Myocyte (in vitro differentiated cells): ENCODE measurements at places on chromosomes 7 and 10. TPM values are rescaled to one million over a fixed set of nuclear protein-coding genes. Genes with fewer than 3 reads are reported as not detected.

GRCh38 chr7:116598278-116598677 is 73.4 kb downstream of the CAV1 start:
- DNase-seq: peak; percentile 45

DNA sequence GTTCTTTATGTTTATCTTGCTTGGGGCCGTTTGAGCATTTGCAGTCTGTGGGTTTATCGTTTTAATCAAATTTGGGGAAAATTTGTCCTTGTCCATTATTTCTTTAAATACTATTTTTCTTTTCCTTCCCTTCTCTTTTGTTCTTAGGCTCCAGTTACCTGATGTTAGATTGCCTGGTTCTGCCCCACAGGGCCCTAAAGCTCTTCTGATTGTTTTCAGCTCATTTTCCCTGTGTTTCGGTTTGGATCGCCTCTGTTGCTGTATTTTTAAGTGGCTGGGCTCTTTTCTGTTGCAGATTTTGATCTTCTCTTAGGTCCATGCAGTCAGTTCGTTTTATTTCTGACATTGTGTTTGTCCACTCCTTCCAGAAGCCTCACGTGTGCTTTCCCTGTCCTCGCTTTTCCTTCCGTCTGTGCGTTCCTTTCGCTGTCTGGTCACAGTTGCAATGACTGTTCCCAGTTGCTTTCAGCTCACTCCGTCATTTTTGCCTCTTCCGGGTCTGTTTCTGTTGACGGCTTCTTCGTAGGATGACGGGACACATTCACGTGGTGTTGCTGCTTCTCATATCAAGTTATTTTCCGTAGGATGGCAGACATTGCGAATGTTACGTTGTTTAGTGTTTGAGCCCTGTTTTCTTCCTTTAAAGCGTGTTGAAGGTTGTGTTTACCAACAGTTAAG is 111.4 kb downstream of the INPP5A start:
- no peak for DNase-seq

- DNase-seq: no peak
Observed at GRCh38 chr7:3981281-3981680, 680.2 kb downstream of the SDK1 start.

The PRF1 gene
- total RNA-seq: not detected in 2 replicates

The LIPM gene
- total RNA-seq: not detected in 2 replicates

The SLC29A4 gene
- 4.4 and 4.8 TPM in 2 replicates for total RNA-seq

DNA sequence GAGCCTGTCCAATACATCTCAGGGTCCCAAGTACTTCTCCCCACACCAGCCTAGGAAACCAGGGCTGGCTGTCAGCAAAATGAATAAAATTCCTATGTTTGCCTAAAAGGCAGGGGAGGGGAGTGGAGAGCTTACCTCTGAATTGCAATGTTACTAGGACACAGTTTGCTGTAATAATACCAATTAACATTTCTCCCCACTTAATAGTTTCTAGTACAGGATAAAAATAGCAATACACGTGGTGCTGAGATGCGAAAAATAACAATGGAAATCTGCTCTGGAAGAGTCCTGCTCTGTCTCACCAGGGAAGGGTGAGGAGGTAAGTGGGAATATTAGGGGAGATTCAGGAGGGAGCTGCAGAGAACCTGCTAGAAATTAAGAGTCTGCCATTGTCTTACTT is 112.3 kb downstream of the PLXNA4 start:
- DNase-seq: no peak

DNA sequence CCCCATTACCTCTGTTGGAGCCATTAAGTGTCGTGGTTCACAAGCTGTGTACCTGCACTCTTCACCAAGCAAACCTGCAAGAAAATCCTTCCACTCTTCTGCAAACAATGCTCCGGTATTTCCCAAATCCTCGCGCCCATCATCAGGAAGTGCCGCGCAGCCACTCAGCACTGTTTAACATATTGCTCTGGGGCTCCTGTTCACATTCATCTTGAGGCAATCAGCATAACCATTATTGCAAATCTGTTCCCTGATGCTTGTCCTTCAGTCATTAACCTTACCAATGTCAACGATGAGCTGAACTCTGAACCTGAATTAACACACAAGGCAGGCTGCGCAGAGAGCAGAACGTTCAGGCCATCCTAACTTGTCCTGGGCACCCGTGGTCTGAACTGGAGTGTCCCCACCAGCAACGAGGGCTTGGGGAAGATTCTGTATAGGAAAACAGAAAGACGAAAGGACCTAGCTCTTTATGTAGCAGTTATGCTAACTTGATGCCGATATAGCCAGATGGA is 751.4 kb upstream of the AUTS2 start:
- no peak for DNase-seq

DNA sequence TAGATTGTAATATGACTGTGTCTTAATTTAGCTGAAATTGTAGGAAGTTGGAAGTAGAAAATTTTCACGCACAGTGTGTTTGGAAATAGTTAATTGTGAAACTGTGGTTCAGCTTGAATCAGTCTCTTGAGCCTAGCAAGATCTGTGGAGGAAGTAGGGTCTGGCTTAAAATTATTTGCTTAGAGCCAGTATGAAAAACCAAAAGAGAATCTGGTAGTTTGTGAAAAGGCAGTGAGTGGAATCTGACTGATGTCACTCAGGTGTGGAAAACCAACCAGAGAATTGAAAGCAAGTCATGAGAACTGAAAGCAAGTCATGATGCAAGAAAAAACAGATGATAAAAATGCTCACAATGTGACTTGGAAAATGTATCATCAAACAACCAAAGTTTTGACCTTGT is 11.5 kb downstream of the LIPJ start:
- DNase-seq: no peak

GRCh38 chr10:19749185-19749729 is 67.0 kb upstream of the PLXDC2 start:
- peak; percentile 72 for DNase-seq

The TAS2R41 gene
- total RNA-seq: not detected in 2 replicates

- DNase-seq: no peak
Observed at GRCh38 chr10:129771991-129772431, 192.1 kb downstream of the EBF3 start.

The VAX1 gene
- not detected in 2 replicates for total RNA-seq

DNA sequence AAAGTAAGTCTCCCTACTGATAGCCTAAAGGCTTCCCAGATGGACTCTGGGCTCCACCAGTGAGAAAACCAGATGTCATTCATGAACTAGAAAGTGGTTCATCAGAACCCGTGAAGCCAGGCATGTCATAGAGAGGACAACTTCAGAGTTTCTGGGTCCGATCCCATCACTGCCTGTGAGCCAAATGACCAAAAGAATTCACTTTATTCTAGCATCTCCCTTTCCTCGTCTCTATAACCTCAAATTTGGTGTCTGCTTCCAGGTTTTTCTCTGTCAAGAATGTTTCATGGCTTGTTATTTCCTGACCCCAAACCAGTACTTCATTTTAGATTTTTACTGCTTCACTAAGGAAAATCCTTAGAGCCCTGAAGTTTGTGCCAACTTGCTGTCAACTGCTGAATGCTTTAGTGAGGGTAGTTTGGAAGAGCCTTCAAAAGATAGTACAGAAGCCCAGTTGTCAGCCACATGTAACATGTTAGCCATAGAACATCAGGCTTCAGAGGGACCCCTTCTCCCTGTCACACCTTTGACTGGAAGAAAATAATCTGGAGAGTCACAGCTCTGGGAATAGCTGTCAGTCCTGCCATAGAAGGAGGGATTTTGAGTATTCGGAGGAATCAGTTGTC is 34.0 kb downstream of the ITGB8 start:
- no peak for DNase-seq

GRCh38 chr7:134298902-134299683 is 17.6 kb downstream of the SLC35B4 start:
- DNase-seq: peak; percentile 21

DNA sequence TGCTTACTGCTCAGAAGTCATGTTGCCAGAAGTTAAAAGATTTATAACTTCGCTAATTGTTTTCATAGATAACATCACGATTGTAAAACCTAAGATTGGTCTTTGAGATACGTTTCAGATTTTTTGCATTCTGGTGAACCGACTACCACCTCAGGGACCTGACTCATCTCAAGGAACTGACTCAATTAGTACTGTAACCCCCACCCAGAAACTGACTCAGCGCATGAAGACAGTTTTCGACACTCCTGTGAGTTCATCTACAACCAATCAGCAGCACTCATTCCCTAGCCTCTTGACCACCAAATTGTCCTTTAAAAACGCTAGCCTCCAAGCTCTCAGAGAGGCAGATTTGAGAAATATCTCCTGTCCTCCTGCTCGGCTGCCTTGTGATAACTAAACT is 72.3 kb downstream of the ELMO1 start:
- no peak for DNase-seq

- peak; percentile 22 for DNase-seq
Observed at GRCh38 chr7:50595491-50596102, 30.4 kb upstream of the DDC start.
